ENCODE measurements at places on chromosomes 1 and 21. TPM values are rescaled to one million over a fixed set of nuclear protein-coding genes. Genes with fewer than 3 reads are reported as not detected.

GRCh38 chr1:18901147-18901951 is 1.0 kb downstream of the ALDH4A1 start:
- no peak for DNase-seq

DNA sequence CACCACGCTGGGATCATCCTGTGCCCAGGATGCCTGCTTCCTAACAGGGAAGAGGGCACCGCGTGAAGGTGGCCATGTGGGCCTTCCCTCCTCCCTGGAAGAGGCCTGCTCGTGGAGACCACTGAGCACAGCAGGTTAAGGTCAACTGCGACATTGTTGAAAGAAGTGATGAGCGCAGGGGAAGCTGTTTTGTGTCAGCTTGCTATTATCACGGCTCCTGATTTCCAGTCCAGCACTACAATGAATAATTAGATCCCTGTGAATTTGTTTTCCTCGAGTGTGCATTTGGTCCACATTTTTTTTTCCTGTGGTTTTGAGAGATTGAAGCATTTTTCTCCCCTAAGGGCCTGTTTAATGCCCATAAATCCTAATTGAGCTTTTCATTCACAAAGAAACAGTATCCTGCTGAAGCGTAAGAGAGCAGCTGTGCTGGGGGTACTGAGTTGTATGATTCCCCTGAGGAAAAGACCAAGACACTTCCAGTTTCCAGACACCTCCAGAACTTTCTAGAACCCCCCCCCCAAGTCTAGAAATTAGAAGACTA is 204.9 kb downstream of the KCNJ6 start:
- DNase-seq, result no peak

GRCh38 chr1:81443288-81443687 is 357.4 kb upstream of the ADGRL2 start:
- no peak for DNase-seq

TDRD10 gene
- not detected for total RNA-seq

DNA sequence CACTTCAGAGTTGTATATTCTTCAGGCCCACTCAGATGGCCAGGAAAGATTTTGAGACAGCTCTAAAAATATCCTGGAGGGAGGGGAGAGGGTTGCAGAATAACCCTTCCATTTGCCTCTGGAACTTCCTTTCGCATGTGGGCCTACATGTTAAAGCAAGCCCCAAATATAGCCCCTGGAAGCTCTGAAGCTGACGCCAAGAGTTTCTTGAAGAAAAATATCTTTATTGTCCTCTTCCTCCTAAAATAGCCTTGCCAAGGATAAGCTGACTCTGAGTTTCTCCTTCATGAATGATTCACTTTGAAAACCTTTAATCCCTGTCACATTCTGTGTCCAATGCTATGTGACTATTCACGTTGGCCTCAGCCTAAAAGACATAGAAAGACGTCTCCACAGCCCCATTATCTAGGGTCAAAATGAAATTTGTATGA is 6.4 kb downstream of the C1orf116 start:
- DNase-seq, result no peak

DNA sequence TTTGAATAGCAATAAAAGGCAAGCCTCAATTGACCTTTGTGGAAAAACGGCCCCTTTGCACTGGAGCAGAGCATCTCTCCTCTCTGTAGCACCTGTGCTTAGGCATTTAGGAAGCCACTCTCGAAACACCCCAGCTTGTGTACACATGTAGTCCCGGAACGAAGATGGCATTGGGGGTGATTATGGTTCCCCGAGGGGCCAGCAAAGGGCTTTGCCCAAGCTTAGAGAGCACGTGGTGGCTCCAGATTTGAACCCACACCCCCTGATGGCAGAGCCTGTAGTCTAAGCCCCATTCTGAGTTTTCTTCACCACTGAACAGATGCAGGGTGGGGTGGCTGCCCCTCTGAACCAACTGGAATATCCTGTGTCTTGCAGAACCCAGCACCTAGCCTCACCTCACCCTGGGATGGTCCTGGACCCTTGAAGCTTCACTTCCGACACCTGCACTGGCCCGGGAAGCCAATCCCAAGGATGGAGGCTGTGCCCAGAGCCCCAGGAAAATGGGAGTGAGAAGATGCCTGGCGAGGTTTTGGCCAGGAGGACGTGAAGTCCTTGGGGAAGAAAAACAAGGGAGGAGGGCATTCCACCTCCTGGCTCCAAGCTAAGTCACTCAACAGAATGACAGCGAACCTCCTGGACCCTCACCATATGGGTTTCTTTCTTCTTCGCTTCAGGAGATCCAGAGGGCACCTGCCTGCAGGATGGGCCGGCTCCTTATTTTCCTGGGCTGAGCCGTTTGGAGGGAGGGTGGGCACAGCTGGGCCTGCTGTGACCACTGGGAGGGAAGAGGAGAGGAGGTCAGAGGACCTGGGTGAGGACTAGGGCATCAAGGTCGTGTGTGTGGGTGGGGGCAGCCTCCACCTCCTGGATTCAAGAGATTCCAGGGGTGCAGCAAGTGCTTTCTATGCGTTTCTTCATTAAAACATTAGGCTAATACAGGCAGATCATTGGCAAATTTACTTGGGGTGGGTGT is 37.7 kb downstream of the IGFN1 start:
- DNase-seq, result no peak

KIF17 gene
- 3.9 TPM for total RNA-seq

FAM72A gene
- 29.2 TPM for total RNA-seq

GRCh38 chr1:218341325-218341724 is 3.8 kb upstream of the TGFB2 start:
- DNase-seq, result no peak

CFHR1 gene
- 0.23 TPM for total RNA-seq

- no peak for DNase-seq
Measured at GRCh38 chr21:37522641-37523295, 156.2 kb downstream of the DYRK1A start.

- DNase-seq, result no peak
Measured at GRCh38 chr1:2378441-2378851, 12.9 kb downstream of the MORN1 start.

DNA sequence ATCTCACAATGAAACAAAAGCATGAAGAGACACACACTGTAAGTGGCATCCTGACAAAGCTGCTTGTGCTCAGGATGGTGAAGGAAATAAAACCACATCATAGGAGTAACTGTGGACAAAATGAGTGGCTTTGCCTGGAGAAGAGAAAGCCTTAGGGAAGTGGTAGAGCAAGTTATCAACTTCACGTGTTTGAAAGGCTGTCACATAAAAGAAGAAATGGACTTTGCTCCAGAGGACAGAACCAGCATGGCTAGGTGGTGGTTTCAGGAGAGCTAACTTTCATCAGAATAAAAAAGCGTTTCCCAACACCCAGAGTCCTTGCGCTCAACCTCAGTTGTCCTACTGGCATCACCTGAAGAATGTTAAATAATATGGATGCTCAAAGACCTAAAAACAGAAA is 139.9 kb downstream of the SETD4 start:
- DNase-seq, result no peak

GSTM2 gene
- 10.2 TPM for total RNA-seq

DNA sequence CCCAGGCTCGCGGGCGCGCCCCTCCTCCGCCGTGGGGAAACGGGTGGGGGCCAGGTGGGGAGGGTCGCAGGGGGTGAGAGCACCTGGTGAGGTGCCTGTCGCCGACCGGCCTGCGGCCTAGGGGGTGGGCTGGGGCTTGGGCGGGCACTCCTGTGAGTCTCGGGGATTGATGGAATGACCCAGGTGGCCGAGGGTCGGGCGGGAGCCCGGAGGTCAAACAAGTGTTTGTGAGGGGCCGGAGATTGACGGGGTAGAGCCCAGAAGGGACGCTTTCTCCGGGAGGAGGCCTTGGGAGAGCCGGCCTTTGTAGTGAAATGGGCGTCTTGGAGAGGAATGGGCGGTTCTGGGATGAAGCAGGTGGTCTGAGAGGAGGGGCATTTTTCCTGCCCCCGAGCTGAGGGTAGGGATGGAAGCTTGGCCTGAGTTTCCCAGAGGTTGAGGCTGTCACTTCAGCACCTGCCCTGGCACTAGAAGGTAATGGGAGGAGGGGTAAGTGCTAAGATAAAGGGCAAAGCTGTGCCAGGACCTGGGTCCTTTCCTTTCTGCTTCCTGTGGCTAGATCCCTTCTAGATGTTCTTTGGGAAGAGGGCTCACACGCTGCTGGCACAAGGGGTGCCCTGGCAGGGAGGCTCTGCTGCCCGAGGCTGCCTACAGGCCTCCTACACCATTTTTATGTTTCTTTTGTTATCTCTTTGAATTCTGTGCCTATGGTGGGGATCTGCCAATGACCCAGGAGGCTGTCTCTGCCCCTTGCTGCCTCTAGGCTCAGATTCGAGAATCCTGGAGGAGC is 56.1 kb downstream of the NDUFS5 start:
- DNase-seq, result no peak

Measured in Panc1 (cell line).